ENCODE measurements at places on chromosomes 7 and 10. TPM values are rescaled to one million over a fixed set of nuclear protein-coding genes. Genes with fewer than 3 reads are reported as not detected.
A peak's percentile ranks its signal among the peaks of the same experiment; 100 is the strongest.

- no peaks in the 10 kb centered on the region for H3K36me3 ChIP-seq
- H3K27ac ChIP-seq = no peak overlapping the region
- no peaks in the 10 kb centered on the region for H3K27me3 ChIP-seq
Measured at GRCh38 chr10:8758029-8758428, 703.5 kb downstream of the GATA3 start.

DNA sequence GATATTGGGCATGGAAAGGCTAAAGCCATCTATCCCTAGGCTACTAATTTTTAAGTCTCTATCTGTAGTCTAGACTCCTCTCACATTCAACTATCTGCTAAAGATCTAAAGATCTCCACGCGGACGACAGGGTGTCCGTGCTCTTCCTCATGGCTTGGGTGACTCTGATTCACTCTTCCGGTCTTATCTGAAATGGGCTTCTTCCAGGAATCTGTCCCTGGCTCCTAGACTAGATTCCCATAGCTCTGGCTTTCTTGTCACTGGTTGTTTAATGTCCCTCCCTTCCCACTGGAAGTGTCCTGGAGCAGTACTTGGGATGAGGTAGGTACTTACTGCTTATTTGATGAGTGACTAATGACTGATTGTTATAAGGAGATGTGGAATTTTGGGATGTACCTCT, 62.0 kb upstream of the PODXL start:
- no peaks in the 10 kb centered on the region for H3K4me1 ChIP-seq
- H3K4me3 ChIP-seq = no peak overlapping the region
- no peak for DNase-seq

DNA sequence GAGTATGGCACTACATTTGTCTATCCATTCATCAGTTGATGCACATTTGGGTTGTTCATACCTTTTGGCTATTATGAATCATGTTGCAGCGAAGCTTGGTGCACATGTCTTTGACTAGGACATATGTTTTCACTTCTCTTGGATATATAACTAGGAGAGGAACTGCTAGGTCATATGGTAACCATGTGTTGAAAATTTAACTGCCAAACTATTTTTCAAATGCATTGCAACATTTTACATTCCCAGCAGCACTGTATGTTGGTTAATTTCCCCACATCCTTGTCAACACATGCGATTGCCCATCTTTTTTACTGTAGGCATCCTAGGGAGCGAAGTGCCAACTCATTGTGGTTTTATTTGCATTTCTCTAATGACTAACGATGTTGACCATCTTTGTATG, 183.4 kb downstream of the PRKCQ start:
- no peaks in the 10 kb centered on the region for H3K27me3 ChIP-seq
- H3K4me1 ChIP-seq = no peaks in the 10 kb centered on the region
- no peak for DNase-seq
- H3K27ac ChIP-seq = no peak overlapping the region

GRCh38 chr7:27106901-27107240, 4.4 kb upstream of the HOXA2 start:
- peaks cover 6% of the 10 kb centered on the region for H3K4me1 ChIP-seq
- H3K27ac ChIP-seq = peak overlapping the region; percentile 95
- no peak for DNase-seq
- no peaks in the 10 kb centered on the region for H3K27me3 ChIP-seq
- H3K36me3 ChIP-seq = no peaks in the 10 kb centered on the region

DNA sequence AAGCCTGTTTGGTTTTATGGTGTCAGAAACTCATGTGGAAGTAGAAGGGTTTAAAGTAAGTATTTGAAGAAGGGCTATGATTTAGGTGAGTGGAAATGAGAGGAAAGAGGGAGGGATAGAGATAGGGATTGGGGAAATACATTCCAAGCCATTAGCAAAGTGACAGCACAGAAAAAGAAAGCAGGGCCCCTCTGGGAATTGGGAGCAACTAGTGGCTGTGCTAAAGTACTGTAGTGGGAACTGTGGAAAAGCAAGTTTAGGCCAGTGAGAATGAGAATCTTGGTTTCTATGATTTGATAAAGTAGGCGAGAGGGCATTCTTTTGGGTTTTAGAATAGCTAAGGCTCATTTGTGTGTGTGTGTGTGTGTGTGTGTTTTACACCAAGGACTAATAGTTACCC, 5.0 kb downstream of the PRKG1 start:
- DNase-seq = no peak
- no peaks in the 10 kb centered on the region for H3K27me3 ChIP-seq
- H3K36me3 ChIP-seq = no peaks in the 10 kb centered on the region
- no peak overlapping the region for H3K27ac ChIP-seq
- H3K4me3 ChIP-seq = no peak overlapping the region
- H3K4me1 ChIP-seq = peaks cover 8% of the 10 kb centered on the region

- no peak overlapping the region for H3K4me3 ChIP-seq
- H3K4me1 ChIP-seq = peaks cover 7% of the 10 kb centered on the region
- no peaks in the 10 kb centered on the region for H3K36me3 ChIP-seq
- H3K27ac ChIP-seq = no peak overlapping the region
Measured at GRCh38 chr10:114723991-114724715, 66.1 kb upstream of the ABLIM1 start.

- no peaks in the 10 kb centered on the region for H3K36me3 ChIP-seq
- no peak for DNase-seq
- H3K4me1 ChIP-seq = no peaks in the 10 kb centered on the region
Measured at GRCh38 chr10:37490266-37490665, 364.9 kb downstream of the ANKRD30A start.

DNA sequence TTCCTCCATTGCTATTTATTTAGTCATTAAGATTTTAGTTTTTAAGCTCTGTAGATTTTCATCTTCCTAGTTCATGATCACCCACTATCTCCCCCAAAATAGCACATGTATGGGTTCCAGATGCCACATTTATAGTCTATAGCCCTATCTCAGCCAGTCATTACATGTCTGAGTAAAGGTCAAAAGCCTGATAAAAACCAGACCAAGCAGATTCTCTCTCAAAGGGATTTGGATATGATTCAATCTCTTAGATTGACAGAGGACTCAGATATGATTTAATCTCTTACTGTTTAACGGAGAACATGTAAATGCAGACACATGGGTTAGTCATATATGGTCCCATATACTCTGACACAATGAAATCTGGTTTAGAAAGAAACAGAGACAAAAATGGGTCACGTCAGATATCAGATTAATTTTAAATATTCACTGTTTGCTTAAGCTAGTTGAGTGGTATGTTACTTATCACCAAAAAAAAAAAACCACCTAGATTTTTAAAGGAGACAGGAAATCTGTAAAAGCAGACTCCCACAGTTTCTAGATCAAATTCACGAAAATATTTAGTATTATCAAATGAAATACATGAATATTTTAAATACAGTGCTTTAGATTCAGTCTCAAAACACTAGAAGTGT, 107.0 kb upstream of the LRRN3 start:
- no peak for DNase-seq
- H3K36me3 ChIP-seq = no peaks in the 10 kb centered on the region
- no peak overlapping the region for H3K27ac ChIP-seq
- H3K4me3 ChIP-seq = no peak overlapping the region
- H3K27me3 ChIP-seq = no peaks in the 10 kb centered on the region

DNA sequence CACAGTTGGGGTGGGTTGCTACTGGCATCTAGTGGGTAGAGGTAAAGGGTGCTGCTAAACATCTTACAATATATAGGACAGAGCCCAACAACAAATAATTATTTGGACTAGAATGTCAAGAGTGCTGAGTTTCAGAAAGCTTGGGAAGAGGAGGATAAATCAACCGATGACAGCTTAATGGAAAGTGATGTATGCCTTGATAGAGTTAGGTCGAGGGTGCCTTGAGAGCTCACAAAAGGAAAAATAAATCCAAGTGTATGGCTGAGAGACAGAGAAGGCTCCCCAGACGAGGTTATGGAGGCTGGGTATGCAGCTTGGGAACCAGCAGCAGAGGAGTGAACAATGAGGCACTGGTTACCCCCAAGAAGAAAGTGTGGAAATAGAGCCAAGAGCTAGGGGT, 211.1 kb downstream of the HDAC9 start:
- H3K27ac ChIP-seq = no peak overlapping the region
- peaks cover 1% of the 10 kb centered on the region for H3K36me3 ChIP-seq
- no peaks in the 10 kb centered on the region for H3K4me1 ChIP-seq
- DNase-seq = no peak

DNA sequence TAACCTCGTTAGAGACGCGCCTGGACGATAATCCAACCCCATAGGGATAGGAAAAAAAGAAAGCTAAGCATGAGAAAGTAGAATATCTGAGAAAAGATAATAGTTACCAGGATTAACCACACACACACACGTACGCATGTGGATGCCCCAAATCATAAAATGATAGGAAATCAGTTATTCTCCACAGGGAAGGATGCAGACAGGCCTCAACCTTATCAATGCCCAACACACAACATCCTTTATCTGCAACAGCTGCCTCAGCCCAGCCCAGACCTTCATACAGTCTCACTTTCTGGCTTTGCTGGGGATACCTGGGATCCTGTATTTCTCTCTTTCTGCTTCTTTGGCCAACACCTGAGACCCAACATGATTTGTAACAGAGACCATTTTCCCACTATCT, 123.0 kb downstream of the NOC3L start:
- no peaks in the 10 kb centered on the region for H3K27me3 ChIP-seq
- H3K27ac ChIP-seq = no peak overlapping the region
- no peaks in the 10 kb centered on the region for H3K4me1 ChIP-seq
- DNase-seq = no peak
- peaks cover 5% of the 10 kb centered on the region for H3K36me3 ChIP-seq
- no peak overlapping the region for H3K4me3 ChIP-seq

DNA sequence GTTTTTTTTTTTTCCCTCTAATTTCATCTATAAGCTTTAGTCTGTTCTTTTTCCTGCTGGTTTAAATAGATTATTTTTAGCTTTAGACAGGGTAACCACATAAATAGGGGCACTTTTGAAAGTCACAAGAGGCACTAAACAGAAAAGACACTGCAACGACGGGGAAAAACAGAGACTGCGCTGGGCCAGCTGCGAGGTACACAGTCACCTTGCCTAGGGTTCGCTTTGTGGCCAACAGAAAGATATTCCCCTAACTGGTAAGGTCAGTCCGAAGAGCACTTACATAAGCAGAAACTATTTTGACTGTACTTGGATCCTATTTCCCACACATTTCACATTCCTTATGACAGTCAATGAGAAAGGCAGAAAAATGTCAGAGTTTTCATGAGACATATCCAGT, 175.6 kb upstream of the PHF14 start:
- no peaks in the 10 kb centered on the region for H3K36me3 ChIP-seq
- H3K27ac ChIP-seq = no peak overlapping the region
- DNase-seq = no peak
- no peaks in the 10 kb centered on the region for H3K27me3 ChIP-seq
- no peak overlapping the region for H3K4me3 ChIP-seq

- H3K27me3 ChIP-seq = no peaks in the 10 kb centered on the region
- no peak overlapping the region for H3K27ac ChIP-seq
- no peaks in the 10 kb centered on the region for H3K4me1 ChIP-seq
- no peaks in the 10 kb centered on the region for H3K36me3 ChIP-seq
- no peak overlapping the region for H3K4me3 ChIP-seq
Measured at GRCh38 chr7:155340071-155340531, 42.4 kb downstream of the INSIG1 start.

- no peaks in the 10 kb centered on the region for H3K27me3 ChIP-seq
- no peak for DNase-seq
- no peaks in the 10 kb centered on the region for H3K36me3 ChIP-seq
- no peak overlapping the region for H3K27ac ChIP-seq
- H3K4me1 ChIP-seq = no peaks in the 10 kb centered on the region
- no peak overlapping the region for H3K4me3 ChIP-seq
Measured at GRCh38 chr7:31104361-31105255, 52.5 kb downstream of the ADCYAP1R1 start.

GRCh38 chr10:28343252-28343651, 40.4 kb upstream of the MPP7 start:
- H3K4me3 ChIP-seq = no peak overlapping the region
- no peak overlapping the region for H3K27ac ChIP-seq
- H3K4me1 ChIP-seq = peaks cover 2% of the 10 kb centered on the region
- no peak for DNase-seq
- no peaks in the 10 kb centered on the region for H3K27me3 ChIP-seq

GRCh38 chr10:69056129-69056528, 31.8 kb upstream of the SRGN start:
- H3K36me3 ChIP-seq = no peaks in the 10 kb centered on the region
- no peak for DNase-seq
- no peaks in the 10 kb centered on the region for H3K4me1 ChIP-seq

DNA sequence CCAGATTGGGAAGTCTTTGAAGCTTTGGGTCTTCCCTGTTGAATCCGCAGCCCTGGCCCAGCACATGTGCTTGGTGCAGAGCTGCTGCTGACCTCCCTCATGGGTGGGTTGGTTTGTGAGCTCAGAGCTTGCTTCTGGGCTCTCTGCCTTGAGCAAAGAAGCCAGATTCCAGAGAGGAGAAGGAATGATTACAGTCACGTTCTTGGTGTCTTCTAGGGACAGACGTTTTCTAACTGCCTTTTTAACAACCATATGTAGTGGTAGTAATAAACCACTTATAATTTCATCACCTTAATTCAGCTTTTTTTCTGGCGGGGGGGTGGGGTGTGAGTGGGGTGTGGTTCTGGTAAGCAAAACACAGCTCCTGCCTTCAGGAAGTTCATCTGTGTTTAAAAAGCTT, 39.5 kb downstream of the LRMDA start:
- H3K4me1 ChIP-seq = no peaks in the 10 kb centered on the region
- H3K27ac ChIP-seq = no peak overlapping the region
- peak; percentile 48 for DNase-seq
- no peaks in the 10 kb centered on the region for H3K36me3 ChIP-seq
- H3K27me3 ChIP-seq = no peaks in the 10 kb centered on the region
- no peak overlapping the region for H3K4me3 ChIP-seq

DNA sequence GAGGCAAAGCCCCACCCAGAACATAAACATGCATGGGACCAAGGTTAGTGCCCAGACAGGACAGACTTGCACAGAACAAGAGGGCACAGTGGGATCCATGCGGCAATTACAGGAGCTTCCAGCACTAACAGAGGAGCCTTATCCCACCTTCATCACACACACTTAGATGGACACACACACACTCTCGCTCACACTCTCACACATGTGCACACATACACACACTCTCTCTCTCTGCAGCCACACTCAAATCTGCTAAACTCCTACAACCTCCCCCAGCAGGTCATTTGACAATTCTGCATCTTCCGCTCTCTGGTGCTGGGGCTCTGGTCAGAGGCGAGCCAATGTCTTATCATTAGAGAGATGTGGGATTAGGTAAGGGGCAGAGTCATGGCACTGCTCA, 120.5 kb downstream of the UBE2H start:
- no peak overlapping the region for H3K4me3 ChIP-seq
- no peaks in the 10 kb centered on the region for H3K36me3 ChIP-seq
- H3K27ac ChIP-seq = peak overlapping the region; percentile 28
- H3K27me3 ChIP-seq = no peaks in the 10 kb centered on the region

MINDY3 gene
- 37.7 TPM for total RNA-seq

PTPN20 gene
- total RNA-seq = 4.8 TPM

GFRA1 gene
- total RNA-seq = 10.3 TPM

TFEC gene
- total RNA-seq = 7.4 TPM

HOXA2 gene
- 1.6 TPM for total RNA-seq

ADGRA1 gene
- not detected for total RNA-seq

CYP2C18 gene
- total RNA-seq = not detected

LBX1 gene
- not detected for total RNA-seq

DNAJC12 gene
- 4.1 TPM for total RNA-seq

ELAPOR2 gene
- total RNA-seq = 17.9 TPM

IDI2 gene
- total RNA-seq = not detected

Measured in aorta (tissue), 5 donors.